Ureter (tissue), 1 donor: ENCODE measurements at places on chromosomes 2 and 18. TPM values are rescaled to one million over a fixed set of nuclear protein-coding genes. Genes with fewer than 3 reads are reported as not detected.

GRCh38 chr2:188787021-188787657 lies 187.0 kb upstream of the COL3A1 start:
- DNase-seq: no peak

- no peak for DNase-seq
Measured at GRCh38 chr2:207128867-207129266, 36.9 kb downstream of the KLF7 start.

DNA sequence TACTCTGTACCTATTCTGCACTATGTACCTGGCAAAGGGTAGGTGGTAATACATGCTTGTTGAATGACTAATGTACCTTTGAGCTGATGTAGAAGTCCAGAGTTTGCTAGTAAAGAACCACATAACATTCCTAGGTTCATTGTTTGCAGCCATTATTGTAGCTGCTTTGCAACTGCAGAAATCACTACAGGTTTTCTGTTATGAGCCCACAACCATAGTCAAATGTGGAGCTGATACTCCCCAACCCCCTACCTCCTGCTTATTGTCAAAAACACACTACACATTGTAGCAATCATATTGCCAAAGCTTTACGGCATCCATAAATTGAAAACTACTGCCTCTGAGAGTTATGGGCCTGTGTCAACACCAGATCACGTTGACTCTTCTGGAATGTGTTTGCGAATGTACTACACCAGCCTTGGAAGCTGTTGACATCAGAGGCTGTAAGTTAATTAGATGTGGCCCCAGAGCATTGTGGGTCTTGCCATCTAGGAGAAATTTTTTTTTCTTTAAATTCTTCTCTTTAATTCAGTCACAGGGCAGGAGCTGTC lies 187.0 kb downstream of the AGPS start:
- DNase-seq: no peak

DNA sequence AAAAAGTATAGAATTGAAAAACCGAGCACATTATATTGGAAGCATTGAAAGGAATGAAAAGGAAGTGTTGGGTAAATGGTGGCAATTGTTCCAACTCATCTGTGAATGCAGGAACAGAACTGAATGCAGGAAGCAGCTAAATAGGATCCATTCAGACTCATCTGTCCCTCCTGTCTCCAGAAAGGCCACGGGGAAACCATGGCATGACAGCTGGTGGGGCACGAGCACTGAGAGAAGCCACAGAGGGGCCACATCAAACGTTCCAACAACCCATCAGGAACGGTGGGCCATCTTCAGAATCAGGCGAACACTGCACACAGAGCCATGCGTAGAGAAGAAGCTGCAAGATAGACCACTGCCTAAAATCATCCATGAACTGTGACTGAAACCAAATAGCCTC lies 138.5 kb upstream of the SLC35G4 start:
- DNase-seq: no peak

DNA sequence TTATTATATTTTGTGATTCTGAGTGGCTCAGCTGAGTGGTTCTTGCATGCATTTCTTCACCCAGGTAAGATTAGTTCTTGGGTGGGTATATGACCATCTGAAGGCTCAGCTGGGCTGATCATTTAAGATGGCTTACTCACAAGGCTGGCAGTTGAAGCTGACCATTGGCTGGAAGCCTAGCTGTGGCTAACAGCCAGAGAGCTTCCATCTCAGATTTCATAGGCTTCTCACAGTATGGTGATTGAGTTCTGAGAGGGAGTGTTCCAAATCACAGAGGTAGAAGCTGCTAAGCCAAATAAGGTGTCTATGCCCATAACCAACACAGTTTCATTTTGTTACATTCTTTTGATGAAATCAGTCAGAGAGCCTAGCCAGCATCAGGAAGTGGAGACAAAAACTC lies 117.4 kb upstream of the RPRM start:
- DNase-seq: no peak

DNA sequence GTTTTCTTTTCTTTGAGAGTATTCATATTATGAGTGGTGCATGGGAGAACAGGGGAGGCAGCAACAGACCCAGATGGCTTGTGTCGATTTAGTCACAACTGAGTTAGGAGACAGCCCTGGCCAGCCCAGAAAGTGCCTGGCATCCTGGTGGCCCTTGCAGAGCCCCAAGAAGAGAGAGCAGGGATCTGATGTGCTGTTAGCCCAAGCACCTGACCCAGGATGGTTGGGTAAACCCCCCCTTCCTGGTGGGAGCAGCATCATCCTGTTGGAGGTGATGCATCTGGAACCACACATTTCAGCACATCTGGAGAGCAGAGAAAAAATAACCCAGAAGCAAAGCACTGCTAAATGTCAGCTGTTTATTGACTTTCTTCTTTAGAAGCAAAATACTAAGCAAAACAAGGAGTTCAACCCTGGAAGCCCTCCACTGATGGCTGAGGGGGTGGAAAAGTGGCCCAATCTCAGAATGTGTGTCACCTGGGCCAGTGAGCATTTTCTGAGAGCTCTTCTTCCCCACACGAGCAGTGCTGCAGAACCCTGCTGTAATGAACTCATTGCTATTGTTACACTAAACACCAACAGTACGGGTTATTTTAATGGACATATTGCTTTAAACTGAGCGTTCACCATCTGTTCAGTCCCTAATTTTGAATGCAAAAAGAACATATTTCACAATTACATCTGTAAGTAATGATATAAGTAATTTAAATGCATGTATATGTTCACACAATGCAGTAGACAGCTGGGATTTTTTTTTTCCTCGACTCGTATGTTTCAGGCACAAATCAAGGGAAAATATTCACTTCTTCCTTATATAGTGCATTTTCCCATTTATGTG lies 100.6 kb upstream of the SMIM21 start:
- no peak for DNase-seq

DNA sequence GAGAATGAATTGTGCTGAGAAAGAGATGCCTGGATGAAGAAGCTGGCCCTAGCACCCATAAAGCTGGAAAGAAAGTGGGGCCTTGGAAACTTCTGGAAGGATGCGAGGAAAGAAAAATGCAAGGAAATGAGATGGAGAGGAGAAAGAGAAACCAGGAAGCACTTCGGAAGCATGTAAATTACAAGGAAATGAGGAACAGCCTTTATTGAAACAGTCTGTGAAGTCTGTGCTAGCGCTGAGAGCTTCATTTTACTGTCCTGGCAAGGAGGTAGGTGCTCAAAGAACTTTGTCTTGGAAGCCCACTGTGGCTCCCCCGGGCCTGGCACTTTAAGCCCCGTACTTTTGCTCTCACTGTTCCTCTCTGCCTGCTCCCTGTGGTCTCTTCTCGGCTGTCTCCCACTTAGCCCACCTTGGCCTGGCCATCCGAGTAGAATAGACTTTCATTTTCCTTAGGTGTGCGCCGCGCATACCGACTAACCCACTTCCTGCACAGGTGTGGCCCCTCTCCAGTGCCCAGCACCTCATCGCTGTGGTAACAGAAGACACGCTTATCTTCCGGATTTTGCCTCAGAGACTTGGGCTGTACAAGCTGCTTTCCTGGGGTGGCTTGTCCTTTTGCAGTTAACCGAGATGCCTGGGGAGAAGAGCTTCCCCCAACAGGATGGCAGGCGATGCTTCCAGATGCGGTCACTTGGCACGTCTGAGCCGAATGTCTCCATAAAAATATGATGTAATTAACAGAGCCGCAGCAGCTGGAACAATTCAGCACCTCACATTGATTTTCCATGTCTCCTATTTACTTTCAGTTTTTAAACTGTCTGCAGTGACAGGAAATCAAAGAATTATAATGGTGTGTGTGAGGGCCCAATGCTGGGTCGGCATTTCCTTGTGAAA lies 199.6 kb downstream of the HRH4 start:
- no peak for DNase-seq

UGT1A8 gene
- total RNA-seq: 4.4 TPM

SULT1C4 gene
- total RNA-seq: 3.4 TPM

SPATS2L gene
- total RNA-seq: 114 TPM

RSAD2 gene
- total RNA-seq: 4.4 TPM
